ENCODE measurements at places on chromosomes 2 and 18. TPM values are rescaled to one million over a fixed set of nuclear protein-coding genes. Genes with fewer than 3 reads are reported as not detected.

Gene KYNU
- 6.9 TPM for total RNA-seq

Gene LRRTM4
- 0.81 TPM for total RNA-seq

Gene TRIM54
- total RNA-seq: 0.52 TPM

Gene LONRF2
- total RNA-seq: 19.2 TPM

Gene TGFA
- 1.4 TPM for total RNA-seq

Gene AQP12A
- total RNA-seq: not detected

Gene FHOD3
- total RNA-seq: 29.8 TPM

Data from posterior vena cava (tissue), 2 donors.